GM06990 (cell line): ENCODE measurements at places on chromosomes 2 and 18.

GRCh38 chr2:1707771-1708418 lies 36.4 kb downstream of the PXDN start:
- DNase-seq = no peak

DNA sequence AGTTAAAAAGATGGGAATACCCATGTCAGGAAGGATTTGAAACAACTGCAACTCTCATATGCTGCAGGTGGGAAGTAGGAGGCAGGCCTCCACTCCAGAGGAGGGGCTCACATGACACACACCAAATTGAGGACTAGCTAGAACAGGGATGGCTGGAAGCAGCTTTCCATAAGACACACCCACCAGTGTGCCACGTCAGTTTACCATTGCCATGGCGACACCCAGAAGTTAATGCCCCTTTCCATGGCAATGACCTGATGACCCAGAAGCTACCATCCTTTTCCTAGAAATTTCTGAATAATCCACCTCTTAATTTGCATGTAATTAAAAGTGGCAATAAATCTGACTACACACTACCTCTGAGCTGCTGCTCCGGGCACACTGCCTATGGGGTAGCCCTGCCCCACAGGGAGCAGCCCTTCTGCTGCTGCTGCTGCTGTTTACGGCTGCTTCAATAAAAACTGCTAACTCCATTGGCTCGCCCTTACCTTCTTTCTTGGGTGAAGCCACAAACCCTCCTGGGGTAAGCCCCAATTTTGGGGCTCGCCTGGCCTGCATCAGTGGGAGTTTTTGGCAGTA lies 89.4 kb downstream of the RRM2 start:
- no peak for DNase-seq

DNA sequence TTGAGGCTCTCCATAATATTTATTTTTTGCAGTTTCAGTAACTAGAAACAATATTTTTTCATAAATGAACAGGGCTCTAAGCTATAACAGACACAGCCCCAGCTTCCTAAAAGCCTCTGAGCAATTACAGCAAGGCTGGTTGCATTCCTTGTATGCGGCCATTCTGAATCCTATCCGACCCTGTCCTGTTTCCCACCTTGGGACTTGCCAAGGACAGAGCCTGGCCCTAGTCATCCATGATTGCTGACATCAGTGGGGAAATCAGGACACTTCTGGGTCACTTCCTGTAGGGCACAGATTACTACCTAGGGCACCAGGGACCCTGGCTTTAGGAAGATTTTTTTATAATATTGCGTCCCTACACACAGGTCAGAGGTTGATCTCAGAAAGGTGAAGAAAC lies 5.5 kb downstream of the TMEM177 start:
- no peak for DNase-seq

DNA sequence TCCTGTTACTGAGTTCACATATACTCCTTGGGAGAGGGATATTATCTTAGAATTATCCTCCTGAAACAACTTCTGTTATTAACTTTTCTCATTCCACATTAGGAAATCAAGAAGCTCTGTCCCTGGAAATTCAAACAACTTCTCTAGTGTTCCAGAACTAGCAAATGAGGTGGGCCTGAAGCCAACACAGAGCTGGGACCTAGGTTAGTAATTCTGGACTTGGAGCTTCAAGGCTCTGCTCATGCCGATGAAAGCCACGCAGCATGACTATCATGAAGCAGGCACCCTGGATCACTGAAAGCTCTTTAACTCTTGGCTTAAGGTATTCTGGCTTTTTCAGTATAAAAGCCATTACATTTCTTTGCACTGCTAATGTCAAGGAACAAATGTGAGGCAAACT lies 242.7 kb downstream of the TGIF1 start:
- DNase-seq = no peak

DNA sequence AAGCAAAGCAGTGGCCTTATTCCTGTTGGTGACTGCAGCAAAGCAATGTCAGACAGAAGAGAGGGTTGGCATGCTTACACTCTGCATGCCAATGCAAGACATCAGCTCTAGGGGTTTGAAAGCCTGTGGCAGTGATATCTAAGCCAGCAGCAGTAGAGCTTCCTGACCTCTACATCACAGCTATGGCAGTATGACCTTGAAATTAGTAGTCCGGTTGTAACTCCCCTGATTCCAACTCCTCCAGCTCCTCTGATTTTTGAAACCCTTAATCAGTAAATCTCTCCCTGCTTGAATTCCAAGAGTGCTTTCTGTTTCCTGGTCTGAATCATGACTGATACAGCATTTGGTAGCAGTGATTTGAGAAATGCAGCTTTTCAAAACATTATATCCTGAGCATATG lies 60.0 kb upstream of the LRP1B start:
- DNase-seq = no peak

DNA sequence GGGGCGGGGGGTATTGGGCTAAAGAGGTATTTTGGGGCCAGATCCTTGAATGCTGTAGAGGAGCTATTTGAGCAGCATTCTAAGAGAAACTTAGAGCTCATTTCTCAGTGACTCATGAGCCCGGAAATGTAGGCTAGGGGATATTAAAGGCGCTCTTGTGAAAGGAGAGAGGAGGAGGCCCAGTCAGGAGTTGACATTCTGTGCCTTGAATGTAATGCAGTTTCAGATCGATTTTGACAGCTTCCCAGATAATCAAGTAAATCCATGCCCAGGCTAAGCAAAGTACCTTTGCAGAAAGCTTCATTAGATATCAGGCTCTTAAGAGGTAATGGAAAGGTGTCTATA lies 1.5 kb downstream of the CAB39 start:
- DNase-seq = no peak

- no peak for DNase-seq
These were observed 40.8 kb downstream of the AGPS start for GRCh38 chr2:177433402-177433801.

GRCh38 chr18:48613589-48614404 lies 75.0 kb downstream of the CTIF start:
- no peak for DNase-seq

DNA sequence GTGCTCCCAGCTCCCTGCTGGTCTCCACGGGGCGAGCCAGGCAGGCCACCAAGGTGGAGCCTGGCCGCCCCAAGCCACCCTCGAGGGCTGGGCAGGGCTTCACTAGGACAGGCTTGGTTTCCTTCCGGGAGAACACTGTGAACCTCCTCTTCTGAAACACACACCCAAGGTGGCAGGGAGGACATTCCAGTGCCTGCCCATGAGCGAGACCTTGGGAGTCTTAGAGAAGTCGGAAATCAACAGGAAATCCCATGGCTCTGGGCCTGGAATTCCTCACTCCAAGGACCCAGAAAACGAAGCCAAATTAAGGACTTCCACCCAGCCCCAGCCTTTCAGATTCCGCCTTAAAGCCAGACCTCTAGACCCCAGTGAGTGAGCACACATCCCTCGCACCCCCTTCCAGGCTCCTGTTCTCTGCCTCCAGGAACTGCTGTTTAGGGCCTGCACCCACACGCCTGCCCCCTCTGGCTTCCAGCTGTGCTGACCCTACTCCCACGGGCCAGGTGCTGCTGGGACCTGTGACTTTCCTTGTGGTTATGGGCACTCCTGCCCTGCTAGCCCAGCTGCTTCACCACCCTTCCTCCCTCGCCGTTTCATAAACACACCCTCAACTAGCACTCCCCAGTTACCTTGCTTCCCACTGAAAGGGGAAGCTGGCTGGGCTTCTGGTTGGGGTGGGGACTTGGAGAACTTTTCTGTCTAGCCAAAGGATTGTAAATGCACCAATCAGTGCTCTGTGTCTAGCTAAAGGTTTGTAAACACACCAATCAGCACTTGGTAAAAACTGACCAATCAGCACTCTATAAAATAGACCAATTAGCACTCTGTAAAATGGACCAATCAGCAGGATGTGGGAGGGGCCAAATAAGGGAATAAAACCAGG lies 13.7 kb downstream of the GPR17 start:
- no peak for DNase-seq

DNA sequence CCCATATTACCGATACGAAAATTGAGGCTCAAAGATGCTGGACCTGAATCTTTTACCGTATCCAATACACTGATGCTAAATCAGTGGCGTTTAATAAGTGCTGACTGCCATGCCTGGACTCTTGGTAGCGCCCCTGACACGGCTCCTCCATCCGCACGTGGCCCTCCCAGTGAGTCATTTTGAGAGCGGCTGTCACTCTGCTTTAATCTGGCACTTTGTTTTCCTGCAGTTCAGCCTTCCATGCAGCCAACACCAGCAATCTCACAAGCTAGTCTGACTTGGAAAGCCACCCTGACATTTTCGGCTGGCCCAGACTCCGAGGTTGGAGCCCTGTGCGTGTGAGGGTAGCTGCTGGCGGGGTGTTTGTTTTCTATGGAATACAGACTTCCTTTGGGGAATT lies 155.1 kb upstream of the LMAN1 start:
- DNase-seq = no peak

GRCh38 chr18:49174478-49174877 lies 223.7 kb upstream of the SMAD7 start:
- no peak for DNase-seq
